ENCODE measurements at places on chromosomes 13 and 19. TPM values are rescaled to one million over a fixed set of nuclear protein-coding genes. Genes with fewer than 3 reads are reported as not detected.

NCAN gene
- total RNA-seq, result not detected

DNA sequence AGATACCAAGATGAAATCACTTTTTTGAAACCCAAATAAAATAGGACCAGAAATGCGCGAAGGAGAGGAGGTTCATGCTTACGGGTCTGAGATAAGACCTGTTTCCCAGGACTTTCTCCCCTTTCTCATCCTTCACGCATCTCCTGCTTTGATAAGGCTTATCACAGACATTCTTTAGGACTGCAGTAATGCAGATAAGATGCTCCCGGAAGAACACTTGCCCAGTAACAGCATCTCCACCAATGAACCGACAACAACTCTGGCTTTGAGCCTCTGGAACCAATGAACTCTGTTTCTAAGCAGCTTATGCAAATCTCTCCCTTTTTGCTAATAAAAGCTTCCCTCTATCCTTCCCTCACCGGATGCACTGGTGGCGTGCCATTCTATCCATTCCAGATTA is 783.4 kb upstream of the ARGLU1 start:
- no peak overlapping the region for H3K27ac ChIP-seq
- no peak for DNase-seq
- no peaks in the 10 kb centered on the region for H3K4me1 ChIP-seq
- no peaks in the 10 kb centered on the region for H3K36me3 ChIP-seq

GRCh38 chr19:33193269-33193864 is 763 bp upstream of the LRP3 start:
- peaks cover 24% of the 10 kb centered on the region for H3K27me3 ChIP-seq
- peaks cover 2% of the 10 kb centered on the region for H3K4me1 ChIP-seq
- H3K36me3 ChIP-seq, result no peaks in the 10 kb centered on the region
- DNase-seq, result no peak

- no peaks in the 10 kb centered on the region for H3K4me1 ChIP-seq
- H3K27ac ChIP-seq, result no peak overlapping the region
- no peak overlapping the region for H3K4me3 ChIP-seq
- H3K36me3 ChIP-seq, result no peaks in the 10 kb centered on the region
- no peak for DNase-seq
- no peaks in the 10 kb centered on the region for H3K27me3 ChIP-seq
These were observed 36.9 kb upstream of the GRTP1 start for GRCh38 chr13:113400621-113401451.

GRCh38 chr19:53958168-53958571 is 4.6 kb upstream of the CACNG8 start:
- DNase-seq, result no peak
- H3K27ac ChIP-seq, result no peak overlapping the region
- H3K36me3 ChIP-seq, result no peaks in the 10 kb centered on the region
- H3K4me1 ChIP-seq, result peaks cover 2% of the 10 kb centered on the region
- H3K4me3 ChIP-seq, result no peak overlapping the region

GRCh38 chr13:108428691-108429090 is 159.2 kb downstream of the TNFSF13B start:
- H3K27me3 ChIP-seq, result no peaks in the 10 kb centered on the region
- no peaks in the 10 kb centered on the region for H3K4me1 ChIP-seq
- DNase-seq, result no peak
- H3K36me3 ChIP-seq, result no peaks in the 10 kb centered on the region

DNA sequence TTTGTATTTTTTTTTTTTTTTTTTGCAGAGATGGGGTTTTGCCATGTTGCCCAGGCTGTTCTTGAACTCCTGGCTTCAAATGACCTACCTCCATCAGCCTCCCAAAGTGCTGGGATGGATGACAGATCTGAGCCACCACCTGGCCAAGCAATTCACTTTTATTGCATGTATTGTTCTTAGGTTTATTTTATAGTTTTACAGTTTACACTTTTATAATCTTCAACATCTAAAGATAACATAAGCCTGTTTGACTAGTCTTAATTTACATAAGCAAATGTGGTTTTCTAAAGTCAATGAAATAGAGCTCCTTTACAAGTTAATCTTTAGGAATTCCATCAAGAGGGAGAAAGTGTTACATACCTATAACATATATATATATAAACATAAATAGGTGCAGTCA is 9.5 kb upstream of the MPV17L2 start:
- no peaks in the 10 kb centered on the region for H3K36me3 ChIP-seq
- H3K4me1 ChIP-seq, result no peaks in the 10 kb centered on the region
- no peak for DNase-seq
- H3K27me3 ChIP-seq, result no peaks in the 10 kb centered on the region
- H3K27ac ChIP-seq, result no peak overlapping the region

GRCh38 chr19:17775245-17775927 is 19.6 kb upstream of the B3GNT3 start:
- no peak overlapping the region for H3K27ac ChIP-seq
- peaks cover 34% of the 10 kb centered on the region for H3K36me3 ChIP-seq
- peak; percentile 62 for DNase-seq
- no peaks in the 10 kb centered on the region for H3K27me3 ChIP-seq

All from activated CD8-positive, alpha-beta T cell treated with anti-CD3 and anti-CD28 coated beads for 36 hours (primary cell).